ENCODE measurements at places on chromosomes 2 and 18.
A peak's percentile ranks its signal among the peaks of the same experiment; 100 is the strongest.

DNA sequence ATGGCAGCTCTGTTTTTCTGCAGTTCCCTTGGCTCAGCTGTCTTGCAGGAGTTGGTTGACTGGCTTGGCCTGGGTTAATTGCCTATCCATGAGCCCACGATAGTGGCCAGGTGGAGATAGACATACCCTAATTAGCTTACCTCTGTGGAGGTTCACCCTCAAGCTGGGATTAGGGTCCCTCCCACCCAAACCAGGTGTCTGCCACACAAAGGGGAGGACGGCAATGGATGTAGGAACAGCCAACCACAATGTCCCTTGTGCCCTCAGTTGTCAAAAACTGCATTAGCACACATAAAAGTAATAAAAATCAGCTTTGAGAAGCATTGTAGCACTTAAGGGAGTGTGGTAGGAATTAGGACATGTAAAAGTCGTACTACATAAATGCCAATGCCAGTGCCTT, 4.2 kb downstream of the CYP27A1 start:
- DNase-seq = no peak

- peak; percentile 84 for DNase-seq
These were observed 15.0 kb upstream of the FMNL2 start for GRCh38 chr2:152319822-152320570.

DNA sequence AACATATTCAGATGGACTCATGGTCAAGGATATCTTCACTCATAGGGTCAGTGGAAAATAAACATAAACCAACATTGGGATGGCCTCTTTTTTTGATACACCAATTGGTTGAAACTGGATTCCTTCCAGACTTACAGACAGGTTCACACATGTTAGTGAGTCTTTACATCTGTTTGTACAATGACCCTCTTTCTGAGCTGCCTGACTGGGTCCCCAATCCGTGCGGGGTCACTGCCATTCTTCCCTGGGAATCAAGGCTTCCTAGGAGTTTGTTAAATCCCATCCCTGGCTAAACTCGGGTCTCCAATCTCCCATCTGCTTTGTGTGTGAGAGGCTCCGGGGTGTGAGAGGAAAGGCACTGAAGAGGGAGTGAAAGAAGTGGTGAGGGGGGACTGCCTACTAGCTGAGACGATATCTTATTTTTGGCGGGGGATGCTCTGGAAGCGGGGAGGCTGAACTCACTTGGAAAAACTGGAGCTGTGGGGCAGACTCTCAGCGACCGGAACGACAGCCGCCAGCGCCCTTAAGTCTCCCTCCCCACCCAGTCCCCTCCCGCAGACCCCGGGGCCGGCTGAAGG, 487 bp downstream of the STARD6 start:
- no peak for DNase-seq

- peak; percentile 57 for DNase-seq
These were observed 40.9 kb upstream of the ASPRV1 start for GRCh38 chr2:70002241-70002899.

GRCh38 chr2:127086990-127087790, 19.8 kb downstream of the BIN1 start:
- DNase-seq = peak; percentile 90

- DNase-seq = no peak
These were observed 474.9 kb downstream of the NRXN1 start for GRCh38 chr2:50556934-50557575.

DNA sequence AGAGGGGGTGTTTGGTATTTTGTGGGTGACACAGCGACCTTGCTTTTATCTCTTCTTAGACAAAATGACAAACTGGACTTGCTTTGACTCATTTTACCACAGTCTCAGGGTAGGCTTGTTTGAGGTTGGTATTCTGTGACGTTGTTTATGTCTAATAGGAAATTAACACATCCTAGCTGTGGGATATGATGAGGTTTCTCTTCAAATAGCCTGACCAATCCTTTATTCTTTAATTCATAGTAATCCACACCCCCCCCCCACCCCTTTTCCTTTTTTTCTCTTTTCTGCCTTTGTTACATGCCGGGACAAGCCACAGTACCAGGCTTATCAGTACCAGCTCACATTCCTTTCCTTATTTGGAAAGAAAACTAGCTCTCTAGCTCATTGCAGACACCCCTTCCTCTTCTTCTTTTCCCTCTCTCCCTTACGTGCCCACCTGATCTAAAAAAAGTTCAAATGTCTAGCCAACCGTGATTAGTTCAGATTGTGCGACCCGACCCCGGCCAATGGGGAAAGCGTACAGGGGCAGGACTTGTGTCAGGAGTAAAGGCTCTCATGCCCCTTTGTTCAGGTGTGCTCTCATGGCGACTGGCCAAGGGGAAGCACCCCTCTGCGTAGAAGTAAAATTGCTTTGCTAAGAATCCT, 52.2 kb upstream of the PTPRM start:
- DNase-seq = no peak

DNA sequence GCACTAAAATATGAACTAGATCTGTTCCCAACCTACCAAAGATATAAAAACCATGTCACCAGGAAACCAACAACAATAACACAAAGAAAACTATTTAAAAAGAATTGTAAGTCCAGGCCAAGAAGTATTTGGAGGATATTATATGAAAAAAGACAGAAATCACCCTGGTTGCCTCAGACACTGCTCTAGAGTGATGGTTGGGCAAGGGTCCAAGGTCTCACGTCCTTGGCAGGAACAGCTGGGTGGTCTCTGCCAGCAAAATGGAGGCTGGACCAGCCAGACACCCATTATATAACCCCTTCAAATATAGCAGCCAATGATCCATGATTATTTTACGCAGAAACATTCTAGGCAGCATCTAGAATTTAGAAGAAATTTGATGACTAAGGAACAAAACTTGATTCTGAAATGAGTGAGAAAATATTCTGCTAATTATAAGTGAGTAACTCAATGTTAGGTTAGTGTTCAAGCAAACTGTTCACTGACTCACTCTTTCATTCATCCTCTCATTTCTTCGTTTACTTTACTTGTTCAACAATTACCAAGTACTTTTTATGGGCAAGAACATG, 35.4 kb downstream of the MRPL35 start:
- no peak for DNase-seq

GRCh38 chr18:39667905-39668304, 2102.3 kb upstream of the CELF4 start:
- DNase-seq = no peak

DNA sequence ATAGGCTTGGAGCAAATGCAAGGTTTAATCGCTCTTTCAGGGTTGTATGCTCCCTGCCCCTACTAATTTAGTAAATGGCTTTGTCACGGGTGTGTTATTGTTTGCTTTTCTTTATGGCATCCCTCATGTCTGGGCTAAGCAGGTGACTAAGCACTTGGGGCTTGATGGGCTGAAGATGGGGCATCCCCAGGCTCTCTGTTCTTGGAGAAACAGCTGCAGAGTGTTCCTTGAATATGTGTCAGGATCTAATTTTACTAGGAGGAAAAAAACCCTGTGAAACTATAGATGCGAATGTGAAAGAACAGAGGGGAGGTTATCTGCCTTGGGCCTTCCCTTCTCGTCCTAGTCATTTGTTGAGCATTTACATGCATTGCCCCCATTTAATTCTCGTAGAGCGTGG, 94.7 kb upstream of the TAF1B start:
- DNase-seq = peak; percentile 51

DNA sequence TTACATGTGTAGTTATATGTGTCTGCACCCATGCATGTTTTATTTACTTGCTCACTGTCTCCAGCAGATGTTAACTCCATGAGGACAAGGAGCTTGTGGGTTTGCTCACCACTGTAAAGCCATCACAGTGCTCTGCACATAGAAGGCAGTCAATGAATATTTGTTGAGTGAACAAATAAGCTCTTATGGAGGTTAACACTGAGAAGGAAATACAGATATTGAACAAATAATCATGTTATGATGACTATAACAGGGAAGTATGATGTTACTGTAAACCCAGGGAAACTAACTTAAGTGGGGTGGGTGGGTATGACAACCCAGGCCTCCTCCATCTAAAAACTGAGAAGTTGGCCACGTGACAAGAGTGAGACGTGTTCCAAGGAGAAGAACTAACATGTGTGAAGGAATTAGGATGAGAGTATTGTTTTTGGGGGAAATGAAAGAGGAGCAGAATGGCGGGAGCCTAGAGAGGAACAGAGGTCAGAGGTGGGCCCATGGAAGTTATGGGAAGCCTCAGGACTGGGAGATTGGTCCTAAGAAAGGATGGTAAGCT, 6.0 kb upstream of the FAM117B start:
- DNase-seq = peak; percentile 45

GRCh38 chr18:79224381-79224780, 155.2 kb downstream of the ATP9B start:
- no peak for DNase-seq

- no peak for DNase-seq
These were observed 65.2 kb downstream of the LDLRAD4 start for GRCh38 chr18:13283746-13284145.

DNA sequence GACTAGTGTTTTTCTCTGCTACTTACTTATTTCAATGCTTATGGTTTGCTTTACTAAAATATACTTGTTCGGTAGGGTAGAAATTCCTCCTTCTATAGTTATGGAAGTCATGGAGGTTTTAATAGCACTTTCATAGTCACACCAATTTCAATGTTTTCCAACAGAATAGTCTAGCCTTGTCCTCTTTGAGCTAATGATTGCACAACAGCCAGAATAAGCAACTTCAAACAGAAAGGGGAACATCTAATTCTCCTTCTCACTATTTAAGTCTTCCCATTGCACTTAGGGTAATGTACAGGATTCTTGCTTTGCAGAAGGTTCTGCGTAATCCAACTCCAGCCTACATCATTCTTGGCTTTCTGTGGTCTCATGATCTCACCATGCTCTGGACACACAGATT, 287.7 kb upstream of the GCFC2 start:
- no peak for DNase-seq

DNA sequence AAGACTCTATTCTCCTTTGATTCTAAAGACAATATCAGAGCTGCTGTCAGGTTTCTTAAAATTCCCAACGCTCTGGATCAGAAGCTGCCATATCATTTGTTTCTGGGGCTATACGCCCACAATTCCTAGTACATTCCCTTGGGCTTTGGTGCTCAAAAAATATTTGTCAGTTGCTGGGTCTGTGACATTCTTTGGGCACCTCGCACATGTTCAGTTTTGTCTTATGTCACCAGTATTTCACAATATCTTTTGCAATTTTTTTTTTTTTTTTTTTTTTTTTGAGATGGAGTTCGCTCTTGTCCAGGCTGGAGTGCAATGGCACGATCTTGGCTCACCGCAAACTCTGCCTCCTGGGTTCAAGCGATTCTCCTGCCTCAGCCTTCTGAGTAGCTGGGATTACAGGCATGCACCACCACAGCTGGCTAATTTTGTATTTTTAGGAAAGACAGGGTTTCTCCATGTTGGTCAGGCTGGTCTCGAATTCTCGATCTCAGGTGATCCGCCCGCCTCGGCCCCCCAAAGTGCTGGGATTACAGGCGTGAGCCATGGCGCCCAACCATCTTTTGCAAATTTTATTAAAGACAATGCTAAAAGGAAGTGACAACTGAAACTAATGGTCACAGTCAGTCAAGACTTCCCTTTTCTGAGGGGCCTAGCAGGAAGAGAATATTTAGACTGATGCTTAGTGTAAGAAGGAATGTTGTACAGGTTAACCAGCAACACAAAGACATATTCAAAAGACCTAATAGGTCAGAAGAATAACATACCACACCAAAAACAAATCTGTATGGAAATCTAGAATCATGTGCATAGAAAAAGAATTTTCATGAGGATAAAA, 6.8 kb downstream of the ZNF397 start:
- DNase-seq = no peak

GRCh38 chr2:25989154-25989553, 6.9 kb upstream of the KIF3C start:
- no peak for DNase-seq

GRCh38 chr2:206981086-206981674, 41.9 kb downstream of the CPO start:
- DNase-seq = no peak

DNA sequence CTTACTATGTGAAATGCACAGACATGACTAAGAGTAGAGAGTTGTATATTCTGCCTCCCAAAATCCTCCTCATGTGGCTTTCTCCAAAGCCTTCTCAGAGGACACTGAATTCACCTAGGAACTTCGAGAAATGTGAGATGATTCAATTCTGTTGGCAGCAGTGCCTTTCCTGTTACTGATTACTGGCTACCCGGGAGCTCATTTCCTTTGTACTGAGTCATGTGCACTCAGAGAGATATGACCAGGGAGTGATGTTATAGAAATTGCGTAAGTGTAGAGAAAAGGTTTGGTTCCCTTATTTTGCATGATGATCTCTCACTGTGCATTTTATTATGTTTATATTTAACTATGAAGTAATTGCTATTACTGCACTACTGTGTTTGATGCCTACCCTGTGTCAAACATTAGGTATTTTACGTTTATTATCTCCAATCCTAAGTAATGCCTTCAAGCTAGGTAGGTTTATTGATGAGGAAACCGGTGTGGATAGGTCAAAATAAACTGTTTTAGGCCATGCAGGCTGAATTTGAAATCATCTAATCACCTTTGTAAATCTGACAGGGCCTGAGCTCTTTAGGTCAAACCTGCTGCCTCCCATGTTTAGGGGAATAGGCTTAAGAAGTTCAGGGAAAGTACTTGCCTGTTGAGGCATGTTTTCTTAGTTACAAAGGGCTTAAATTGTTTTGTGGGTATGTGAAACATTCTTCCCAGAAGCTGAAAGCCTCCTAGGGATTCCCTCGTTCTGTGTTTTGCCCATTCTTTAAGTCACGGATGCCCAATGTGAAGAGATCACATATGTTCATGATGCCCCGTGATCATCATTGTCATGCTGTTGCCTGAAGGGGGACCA, 86.8 kb downstream of the FMNL2 start:
- peak; percentile 97 for DNase-seq

- DNase-seq = peak; percentile 59
These were observed 58.1 kb downstream of the MYO3B start for GRCh38 chr2:170235860-170236679.

Measured in suppressor macrophage treated with lipopolysaccharide for 1 hour (primary cell).